GM23248 (cell line): ENCODE measurements at places on chromosomes 1 and 21.

- peak; percentile 34 for DNase-seq
Measured at GRCh38 chr1:197198911-197199310, 52.4 kb upstream of the ASPM start.

DNA sequence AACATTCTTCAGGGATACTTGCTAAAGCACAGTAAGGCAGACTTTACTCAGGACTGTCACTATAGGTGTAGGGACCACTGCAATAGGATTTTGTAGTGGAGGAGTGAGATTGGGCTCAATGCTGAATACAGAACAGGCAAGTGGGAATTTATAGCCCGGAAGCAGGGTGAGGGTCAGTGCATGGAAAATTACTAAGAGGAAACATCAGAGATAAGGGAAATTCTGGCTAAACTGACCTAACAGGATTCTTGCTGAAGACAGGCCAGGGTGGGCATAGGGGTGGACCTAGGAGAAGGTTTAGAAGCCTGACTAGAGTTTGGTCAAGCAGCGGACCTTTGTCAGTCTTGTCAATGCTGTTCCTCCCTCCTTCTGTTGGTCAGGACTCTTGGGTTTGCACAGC is 20.8 kb upstream of the ZNF362 start:
- DNase-seq = no peak

GRCh38 chr21:35204850-35205541 is 155.9 kb upstream of the RUNX1 start:
- peak; percentile 85 for DNase-seq

DNA sequence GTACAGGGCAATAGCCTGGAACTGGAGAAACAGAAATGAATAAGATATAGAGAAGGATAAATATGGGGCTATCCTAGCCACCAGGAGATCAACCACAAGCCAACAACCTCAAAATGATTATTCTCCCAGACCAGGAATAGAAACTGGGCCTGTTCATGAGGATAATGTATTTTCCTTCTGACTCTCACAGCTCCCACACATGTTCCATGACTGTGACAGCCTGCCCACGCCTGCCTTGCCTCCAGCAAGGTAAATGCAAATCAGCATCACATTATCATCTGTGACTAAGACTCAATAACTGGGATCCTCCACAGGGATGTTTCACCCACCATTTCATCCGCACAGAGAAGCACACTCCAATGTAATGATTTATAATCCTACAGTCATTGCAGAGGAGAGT is 3.3 kb downstream of the ENSA start:
- no peak for DNase-seq

DNA sequence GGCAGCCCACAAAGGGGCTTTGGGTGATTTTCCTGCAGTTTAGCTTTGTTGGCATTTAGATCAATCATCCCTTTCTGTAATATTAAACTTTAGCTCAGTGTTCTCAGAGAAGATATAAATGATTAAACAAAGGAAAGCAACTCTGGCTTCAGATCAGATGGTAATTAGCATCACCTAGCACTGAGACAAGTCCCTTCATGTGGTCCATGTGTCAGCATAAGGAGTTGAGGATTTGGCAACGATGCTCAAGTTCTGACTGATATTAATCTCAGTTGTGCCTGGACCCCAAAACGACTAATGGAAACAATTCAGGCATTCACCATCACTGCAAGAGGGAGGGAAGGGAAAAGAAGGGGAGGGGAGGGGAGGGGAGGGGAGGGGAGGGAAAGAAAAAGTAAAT is 60.4 kb downstream of the SEC16B start:
- DNase-seq = no peak

GRCh38 chr1:247077213-247077612 is 1.4 kb downstream of the ZNF670 start:
- peak; percentile 36 for DNase-seq

DNA sequence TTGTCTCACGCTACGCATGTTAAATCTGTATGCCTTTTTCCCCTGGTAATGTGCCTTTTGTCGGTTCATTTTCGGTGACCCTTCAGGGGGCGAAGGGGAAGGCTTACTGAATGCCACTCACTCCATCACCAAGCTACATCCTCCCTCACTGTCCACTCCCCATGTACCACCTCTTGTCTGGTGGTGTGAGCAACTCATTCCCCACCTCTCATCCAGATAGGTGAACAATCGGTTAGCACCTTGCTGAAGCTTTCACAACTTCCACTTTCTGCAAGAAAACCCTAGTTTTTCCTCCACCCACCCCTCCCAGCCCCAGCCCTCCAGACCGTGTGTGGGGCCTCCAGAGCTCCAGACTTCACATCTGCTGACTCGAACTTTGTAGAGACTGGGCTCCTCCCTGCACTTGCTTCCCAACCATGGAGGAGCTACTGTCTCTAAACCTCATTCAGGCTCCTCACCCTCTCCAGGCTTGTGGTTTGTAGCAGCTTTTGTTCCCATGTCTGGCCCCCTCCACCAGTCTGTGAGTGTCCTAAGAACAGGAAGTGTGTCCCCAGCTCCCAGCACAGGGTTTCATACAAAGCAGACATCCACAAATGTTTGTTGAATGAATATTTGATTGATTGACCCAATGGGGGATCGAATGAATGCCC is 48.4 kb upstream of the RUNX3 start:
- no peak for DNase-seq

DNA sequence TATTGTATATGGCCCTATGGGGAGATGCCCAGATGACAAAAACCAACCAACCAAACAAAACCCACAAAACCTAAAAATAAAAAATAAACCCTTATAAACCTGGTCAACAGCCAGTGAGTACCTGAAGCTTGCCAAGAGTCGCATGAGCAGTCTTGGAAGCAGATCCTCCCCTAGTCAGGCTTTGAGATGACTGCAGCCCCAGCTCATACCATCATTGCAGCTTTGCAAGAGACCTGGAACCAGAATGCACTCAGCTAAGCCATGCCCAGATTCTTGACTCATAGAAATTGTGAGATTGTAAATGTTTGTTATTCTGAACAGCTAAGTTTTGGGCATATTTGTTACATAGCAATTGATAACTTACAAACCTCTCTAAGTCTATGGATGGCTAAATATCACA is 326.8 kb downstream of the HLX start:
- DNase-seq = peak; percentile 23

DNA sequence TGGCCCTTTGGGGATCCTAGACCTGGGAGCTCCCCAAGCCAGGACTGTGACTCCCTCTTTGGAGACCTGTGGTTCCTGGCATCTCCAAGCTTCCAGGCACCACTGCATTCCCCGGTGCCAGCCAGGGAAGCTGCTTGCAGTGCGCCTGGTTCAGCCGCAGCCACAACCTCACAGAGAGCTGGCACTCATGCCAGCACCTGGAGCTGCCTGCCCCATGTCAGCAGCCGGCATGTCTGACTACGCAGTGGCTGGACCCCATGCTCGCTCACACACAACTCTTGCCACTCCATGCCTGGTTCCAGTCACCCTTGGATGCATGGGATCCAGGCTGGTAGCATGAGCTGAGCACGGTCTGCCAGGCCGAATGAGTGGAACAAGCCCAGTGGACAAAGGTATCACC is 426.6 kb downstream of the LRRIQ3 start:
- DNase-seq = no peak

- DNase-seq = no peak
Measured at GRCh38 chr1:69246109-69246508, 321.6 kb upstream of the LRRC7 start.

GRCh38 chr1:185840880-185841279 is 106.7 kb downstream of the HMCN1 start:
- DNase-seq = no peak

DNA sequence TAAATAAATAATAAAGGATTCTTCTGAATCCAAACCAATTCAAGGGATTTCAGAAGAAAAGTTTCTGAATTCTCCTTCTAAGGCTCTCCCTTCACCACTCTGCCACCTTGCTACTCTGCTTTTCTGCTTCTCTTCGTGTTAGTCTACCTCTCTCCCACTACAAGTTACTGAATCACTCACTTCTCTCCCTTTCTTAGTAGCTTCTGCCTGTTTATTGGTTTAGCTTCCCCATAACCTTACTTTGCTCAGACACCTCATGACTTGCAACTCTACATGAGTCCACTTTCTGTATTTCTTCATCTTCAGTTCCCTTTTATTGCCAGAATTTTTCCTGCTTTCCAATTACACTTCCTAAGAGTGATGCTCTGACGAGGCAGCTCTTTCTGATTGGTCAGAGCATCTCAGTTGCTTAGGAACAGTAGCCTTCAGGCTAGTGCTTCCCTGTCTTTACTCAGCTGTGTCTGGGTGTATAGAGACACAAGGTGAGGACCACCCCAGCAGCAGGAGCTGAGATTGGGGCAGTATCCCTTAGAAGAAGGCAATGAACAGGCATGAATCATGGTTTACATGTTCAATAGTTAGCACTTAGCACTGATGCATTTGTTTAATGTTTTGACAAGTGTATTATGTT is 144.6 kb downstream of the SLC30A10 start:
- no peak for DNase-seq

DNA sequence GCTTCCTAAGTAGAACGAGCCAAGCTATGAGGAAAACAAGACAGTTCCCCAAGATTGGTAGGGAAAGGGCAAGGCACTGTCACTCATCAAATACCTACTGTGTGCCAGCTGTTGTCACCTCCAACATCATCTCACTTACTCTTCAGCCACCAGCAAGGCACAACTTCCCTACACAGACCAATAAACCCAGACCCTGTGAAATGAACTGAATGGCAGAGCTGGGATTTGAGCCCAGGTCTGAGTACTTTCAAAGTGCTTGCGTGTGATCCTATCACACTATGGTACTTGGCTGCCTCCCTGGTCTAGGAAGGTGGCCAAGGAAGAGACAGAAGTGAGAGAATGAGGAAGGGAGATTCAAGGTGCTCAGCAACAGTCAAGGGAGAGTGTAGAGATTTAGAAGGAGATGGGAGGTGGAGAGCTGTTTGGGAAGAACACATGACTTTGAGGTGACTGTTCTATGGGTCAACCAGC is 16.7 kb upstream of the TRIM63 start:
- peak; percentile 13 for DNase-seq

DNA sequence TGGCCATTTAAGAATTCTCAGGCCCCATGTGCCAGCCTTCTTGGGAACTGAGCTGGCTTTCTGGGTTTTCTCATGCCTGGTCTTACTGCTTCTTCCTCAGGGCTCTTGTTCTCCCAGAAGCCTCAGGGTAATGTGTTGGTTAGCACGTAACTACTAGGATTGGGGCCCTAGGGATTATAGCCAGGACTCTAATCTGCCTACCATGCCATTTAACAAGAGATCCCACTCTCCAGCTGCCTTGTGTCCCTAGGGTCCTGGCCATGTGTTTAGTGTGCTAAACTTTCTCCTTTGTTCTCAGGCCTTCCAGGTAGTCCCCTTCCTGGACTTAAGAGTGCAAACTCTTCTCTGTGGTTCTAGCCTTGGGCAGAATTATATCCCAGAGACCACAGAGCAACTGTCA is 2.2 kb upstream of the SH3BGRL3 start:
- peak; percentile 11 for DNase-seq

DNA sequence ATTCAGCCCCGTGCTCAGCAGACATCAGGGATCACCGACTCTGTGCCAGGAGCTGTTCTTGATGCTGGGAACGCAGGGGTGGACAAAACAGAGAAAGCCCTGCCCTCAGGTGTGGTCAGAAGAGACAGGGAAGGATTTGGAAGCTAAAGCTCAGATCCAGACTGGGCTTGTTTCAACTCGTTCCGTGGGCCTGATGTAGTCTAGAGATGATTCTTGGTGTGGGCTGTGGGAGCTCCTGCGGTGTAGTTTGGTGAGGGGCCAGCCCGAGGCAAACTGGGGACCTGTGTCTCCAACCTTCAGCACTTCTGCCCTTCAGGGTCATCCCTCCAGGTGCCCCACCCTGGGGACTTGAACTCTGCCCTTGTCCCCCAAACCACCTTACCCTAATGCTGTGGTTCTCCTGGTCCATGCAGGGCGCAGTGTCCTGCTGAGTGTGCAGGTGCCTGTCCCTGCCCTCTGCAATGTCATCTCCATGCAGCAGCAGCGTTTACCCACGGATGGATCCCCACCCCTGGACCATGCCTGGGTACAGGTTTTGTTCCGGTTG is 17.3 kb upstream of the ABCG1 start:
- DNase-seq = no peak

DNA sequence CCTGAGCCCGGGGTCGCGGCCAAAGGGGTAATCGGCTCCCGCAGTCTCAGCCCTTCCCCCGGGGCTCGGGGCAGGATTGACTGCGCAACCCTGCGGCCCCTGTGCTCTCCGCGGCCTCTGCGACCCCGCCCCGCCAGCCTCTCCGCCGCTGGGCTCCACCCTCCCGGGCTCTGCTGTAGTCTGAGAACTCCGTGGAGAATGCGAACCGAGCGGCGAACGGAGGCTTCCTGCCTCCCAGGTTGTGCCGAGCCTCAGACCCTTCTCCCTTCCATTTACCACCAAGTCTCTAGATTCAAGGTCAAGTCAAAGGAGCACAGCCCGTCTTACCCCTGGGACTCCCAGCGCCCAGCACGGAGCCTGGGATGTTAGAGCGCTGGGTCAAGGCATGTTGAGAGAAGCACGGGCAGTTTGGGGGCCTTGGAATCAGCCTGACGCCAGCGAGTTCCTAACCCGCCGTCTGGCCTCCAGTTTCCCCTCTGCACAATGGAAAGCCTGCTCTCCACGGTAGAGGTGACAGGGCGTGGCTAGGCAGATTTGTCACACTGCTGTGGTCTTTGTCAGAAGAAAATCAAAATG is 3.0 kb downstream of the ATP2B4 start:
- DNase-seq = peak; percentile 81

- DNase-seq = no peak
Measured at GRCh38 chr1:65719391-65719790, 73.3 kb upstream of the PDE4B start.

DNA sequence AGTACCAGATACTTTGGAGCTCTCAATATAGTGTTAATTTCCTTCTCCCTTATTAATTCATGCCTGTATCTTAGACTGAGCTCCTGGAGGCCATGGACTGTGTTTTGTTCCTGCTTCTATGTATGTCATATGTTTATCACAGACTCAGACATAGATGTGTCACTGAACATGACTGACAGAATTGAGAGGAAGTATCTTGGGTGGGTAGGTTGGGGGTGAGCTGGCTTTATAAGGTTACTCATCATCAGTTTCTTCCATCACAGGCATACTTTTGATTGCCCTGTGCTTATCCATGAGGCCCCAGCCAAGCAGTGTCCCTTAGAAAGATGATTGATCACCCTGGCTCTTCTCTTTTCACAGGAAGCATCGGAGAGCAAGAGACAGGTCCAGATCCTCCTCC is 5.6 kb upstream of the SH3D21 start:
- peak; percentile 36 for DNase-seq

DNA sequence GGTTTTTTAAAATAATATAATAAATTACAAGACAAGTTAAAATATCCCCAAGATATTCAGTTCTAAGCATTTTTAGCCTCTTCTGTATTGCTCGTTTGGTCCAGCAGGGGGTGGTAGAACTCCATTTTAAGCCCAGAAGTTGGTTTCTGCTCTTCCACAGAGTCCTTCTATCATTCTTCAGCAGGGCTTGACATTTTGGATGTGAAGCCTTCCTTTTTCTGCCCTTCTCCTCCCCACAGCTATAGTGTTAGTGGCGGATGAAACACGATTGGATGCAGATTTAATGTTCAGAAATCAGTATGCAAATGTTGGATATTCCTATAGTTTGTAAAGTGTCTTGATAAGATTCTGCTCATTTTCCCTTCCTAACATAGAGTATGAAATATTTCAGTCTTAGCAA is 1.4 kb downstream of the NCAM2 start:
- peak; percentile 50 for DNase-seq
